ENCODE measurements at places on chromosomes 7 and 10. TPM values are rescaled to one million over a fixed set of nuclear protein-coding genes. Genes with fewer than 3 reads are reported as not detected.

The TLX1 gene
- not detected for total RNA-seq

The SFRP4 gene
- total RNA-seq = 0.10 TPM

The DRGX gene
- not detected for total RNA-seq

The C10orf95 gene
- total RNA-seq = not detected

The ADAM22 gene
- 1.6 TPM for total RNA-seq

The SPDYE2B gene
- not detected for total RNA-seq

The WEE2 gene
- not detected for total RNA-seq

The IRF5 gene
- not detected for total RNA-seq

The ZWINT gene
- 115 TPM for total RNA-seq

The MOSPD3 gene
- 28.7 TPM for total RNA-seq

The OGDHL gene
- total RNA-seq = not detected

The OPN1SW gene
- not detected for total RNA-seq

The C10orf67 gene
- not detected for total RNA-seq

Measured in RPMI7951 (cell line).